ENCODE measurements at places on chromosomes 7 and 10.

DNA sequence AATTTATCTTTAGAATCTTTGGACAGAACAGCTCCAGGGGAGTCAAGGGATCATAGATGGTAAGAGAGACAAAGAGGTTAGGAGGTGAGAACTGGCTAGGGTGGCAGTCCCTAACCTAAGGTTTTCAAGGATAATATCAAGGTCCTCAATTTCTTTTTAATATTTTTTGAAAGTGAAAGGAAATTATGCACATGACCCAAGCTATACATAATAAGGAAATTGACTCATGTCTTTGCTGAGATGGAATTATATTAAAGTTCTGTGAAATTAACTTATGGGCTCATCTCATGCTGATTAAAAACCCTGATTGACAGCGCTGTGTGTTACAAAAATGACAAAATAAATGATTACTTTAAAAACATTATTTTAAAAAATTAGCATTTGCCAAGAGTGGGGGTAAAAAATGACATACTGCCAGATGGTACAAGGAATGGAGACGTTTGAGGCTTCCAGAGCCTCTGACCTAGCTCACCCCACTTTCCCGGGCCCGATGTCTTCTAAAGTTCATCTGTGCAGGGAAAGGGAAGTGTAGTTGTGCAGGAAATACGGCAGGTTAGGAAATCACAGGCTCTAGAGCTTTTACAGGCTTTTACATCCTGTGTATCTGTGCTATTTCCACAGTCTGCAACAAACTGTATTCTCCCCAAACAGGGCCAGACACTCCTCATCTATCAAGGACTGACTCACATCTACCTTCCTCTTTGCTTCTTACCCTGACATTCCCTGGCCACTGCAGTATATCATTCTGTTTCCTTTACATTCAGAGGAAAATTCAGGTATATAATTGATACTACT is 185.6 kb upstream of the PRSS58 start:
- no peak for DNase-seq

DNA sequence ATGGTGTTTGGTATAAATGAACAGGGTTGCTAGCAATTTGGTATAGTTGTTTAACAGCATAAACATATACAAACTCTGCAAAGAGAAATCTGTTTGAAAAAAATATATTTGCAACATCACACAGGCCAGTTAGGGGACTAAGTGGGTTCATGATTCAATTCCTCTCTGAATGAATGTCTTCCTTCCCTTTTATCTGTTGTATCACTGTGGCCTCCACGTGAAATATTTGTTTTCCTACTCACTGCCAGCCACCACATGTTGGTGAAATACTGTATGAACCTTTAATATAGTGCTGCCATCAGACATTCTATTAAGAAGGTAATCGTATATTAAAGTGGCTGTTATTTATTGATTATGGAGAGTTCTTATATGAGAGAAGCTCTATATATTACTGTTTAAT is 157.0 kb downstream of the ARID5B start:
- DNase-seq, result no peak

DNA sequence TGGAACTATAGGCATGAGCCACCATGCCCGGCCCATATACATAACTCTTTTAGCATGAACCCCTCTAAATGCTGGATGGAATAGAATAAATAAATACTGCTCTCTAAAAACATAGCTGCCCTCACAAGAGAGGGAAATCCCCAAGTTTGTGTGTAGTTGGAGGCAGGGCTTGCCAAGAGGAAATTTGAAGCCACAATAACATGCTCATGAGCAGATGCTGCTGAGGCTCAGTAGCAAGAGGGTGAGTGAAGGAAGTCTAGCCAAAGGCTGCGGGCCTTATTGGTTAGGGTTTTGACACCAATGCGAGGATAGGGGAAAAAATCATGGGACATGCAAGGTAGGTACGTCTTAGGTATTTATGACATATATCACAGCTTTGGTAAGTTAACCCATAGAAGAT is 17.3 kb downstream of the TPK1 start:
- DNase-seq, result no peak

GRCh38 chr10:111756217-111757061 is 427.1 kb downstream of the GPAM start:
- DNase-seq, result no peak

GRCh38 chr10:98920360-98920759 is 315.3 kb downstream of the HPSE2 start:
- DNase-seq, result no peak

GRCh38 chr7:47902013-47902412 is 46.3 kb downstream of the PKD1L1 start:
- DNase-seq, result no peak

GRCh38 chr10:130422366-130423324 is 286.5 kb downstream of the GLRX3 start:
- no peak for DNase-seq

GRCh38 chr10:125820701-125821100 is 2.4 kb downstream of the UROS start:
- DNase-seq, result no peak

GRCh38 chr10:118804262-118804773 is 49.5 kb upstream of the CACUL1 start:
- no peak for DNase-seq

- no peak for DNase-seq
Measured at GRCh38 chr10:100364735-100365391, 17.8 kb downstream of the SCD start.

DNA sequence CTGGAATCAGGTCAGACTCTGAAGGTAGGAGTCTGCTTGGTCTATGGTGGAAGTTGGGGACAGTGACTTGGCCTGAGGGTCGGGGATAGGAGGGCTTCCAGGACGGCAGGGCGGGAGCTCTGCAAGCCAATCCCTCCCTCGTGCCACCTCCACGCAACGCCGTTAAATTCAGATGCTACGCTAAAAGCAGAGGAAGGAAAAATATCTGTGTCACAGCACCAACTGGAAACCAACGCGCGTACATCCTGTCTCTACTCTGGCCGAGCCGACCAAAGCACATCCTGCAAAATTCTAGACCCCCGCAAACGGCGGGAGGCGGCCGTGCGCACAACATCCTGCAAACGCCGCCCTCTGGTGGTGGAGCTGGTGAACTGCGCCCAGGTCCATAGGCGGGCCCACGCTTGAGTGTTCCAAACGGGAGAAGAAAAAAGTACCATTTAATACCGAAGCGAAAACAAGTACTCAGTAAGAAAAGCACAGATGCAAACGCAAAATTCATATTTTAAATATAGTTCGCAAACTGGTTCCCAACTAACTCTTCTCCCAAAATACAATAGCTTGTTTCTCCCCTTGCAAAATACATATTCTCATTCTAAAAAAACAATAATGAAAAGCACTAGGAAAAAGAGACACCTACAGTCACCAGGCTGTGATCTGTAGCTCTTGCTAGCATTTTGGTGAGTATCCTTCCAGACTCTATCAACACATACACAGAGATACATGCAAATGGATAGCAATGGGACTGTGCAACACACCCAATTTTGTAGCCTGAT is 45.7 kb upstream of the HSPA12A start:
- DNase-seq, result peak; percentile 89

DNA sequence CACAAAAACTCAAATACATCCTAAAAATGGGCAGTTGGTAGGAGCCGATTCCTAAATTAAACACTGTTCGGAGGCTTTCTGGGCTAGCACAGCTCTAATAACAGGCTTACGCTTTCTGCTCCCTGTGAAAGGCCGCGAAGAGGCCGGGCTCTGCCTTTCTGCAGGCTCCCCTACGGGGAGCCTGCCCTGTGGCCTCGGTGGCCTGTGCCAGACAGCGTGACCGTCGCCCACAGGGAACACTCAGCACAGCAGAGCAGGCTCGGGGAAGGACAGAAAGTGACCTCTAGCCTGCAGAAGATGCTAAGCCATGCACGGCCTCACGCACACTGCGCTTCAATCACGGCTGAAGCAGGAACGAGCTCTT is 64.2 kb downstream of the DIP2C start:
- peak; percentile 46 for DNase-seq

GRCh38 chr7:30799206-30799975 is 28.2 kb downstream of the MINDY4 start:
- DNase-seq, result no peak

DNA sequence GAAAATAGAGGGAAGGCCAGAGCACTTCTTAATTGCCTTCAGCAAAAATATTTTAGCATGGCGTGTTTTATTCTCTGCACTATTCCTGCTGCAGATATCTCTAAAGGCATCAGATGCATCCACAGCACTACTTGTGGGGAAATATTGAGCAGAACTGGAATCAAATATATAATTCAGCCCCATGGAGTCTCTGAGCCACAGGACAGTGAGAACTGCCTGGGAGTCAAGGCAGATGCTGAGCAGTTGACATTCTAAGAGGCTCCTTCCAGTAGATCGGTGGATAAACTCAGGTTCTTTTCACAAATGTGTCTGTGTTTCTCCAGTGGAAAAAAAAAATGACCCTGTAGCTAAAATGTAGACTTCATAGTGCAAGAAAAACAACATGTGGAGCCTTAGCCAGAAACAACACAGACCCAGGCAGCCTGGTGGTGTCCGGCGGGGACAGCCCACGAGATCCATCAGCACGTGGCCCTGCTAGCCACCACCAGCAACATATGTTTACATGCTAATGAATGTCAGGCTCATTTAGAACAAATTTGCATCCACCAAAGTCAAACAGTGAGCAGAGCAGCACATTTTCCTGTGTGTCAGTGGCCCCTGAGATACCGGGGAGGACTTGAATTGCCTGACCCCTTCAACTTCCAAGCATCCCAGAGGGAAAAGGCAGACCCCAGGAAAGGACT is 123.3 kb upstream of the PFKP start:
- no peak for DNase-seq

DNA sequence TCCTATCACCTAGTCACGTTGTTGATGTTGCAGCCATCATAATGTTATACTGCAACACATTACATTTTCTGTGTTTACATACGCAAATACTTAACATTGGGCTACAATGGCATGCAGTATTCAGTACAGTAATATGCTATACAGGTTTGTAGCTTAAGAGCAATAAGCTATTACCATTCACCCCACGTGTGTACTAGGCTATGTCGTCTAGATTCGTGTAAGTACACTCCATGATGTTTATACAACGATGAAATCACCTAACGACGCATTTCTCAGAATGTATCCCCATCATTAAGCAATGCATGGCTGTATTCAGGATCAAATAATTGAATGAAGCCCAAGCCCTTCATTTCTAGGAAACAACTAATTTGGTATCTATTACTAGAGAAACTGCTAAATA is 43.4 kb upstream of the C1GALT1 start:
- no peak for DNase-seq
